ENCODE measurements at places on chromosomes 6 and 20.
A peak's percentile ranks its signal among the peaks of the same experiment; 100 is the strongest.

- peak; percentile 96 for DNase-seq
These were observed 128.8 kb downstream of the FOXO3 start for GRCh38 chr6:108689272-108690161.

DNA sequence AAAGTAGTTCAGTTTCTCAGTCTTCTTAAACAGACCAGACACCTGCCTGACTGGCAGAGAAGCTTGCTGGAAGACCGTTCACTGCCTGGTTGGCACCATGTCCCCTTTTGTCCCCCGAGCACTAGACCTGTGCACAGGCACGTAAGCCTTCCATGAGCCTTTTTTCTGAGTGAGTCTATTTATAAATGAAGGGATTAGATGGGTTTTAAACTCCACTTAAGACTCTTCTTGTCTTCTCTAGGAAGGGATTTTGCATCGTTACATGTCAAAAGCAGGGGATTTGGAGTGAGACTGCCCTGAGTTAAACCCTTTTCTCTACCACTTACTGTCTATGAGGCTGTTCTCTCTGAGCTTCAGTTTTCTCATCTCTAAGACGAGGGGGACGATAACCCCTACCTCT lies 37.6 kb downstream of the STK35 start:
- no peak for DNase-seq

- DNase-seq, result peak; percentile 96
These were observed 230.9 kb upstream of the SULF2 start for GRCh38 chr20:48015943-48016723.

- no peak for DNase-seq
These were observed 198.1 kb downstream of the MYLK4 start for GRCh38 chr6:2552526-2553154.

DNA sequence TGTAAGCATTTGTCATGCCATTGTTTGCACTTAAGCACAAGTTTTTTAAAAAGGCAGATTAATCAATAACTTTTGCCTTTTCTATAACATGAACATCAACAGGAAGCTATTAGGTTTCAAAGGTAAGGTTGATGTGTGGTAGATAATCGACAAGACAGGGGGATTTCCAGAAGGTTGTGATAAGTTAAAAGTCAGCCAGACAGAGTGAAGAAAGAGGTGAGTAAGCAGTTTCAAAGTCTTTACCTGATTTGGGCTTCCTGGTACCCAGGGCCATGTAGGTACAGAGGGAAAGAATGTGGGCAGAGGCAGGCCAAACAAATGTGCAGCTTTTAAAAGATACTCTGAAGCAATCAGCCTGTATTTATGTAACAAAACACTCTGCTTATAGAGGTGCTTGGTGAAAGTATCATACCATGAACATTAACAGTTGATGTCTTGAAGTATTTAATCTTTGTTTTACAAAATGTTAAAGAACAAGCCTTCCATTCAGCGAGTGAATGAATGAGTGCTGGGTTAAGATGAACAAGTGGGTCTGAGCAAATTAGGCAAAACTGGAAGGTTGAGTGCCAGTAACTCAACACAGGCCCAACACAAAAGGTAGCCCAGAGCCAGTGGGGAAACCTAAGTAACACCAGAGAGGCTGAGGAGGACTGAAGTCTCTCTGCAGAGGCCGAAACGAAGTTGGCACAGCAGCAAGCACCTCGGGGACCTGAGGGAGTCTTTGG lies 60.2 kb downstream of the LRRC1 start:
- DNase-seq, result no peak

DNA sequence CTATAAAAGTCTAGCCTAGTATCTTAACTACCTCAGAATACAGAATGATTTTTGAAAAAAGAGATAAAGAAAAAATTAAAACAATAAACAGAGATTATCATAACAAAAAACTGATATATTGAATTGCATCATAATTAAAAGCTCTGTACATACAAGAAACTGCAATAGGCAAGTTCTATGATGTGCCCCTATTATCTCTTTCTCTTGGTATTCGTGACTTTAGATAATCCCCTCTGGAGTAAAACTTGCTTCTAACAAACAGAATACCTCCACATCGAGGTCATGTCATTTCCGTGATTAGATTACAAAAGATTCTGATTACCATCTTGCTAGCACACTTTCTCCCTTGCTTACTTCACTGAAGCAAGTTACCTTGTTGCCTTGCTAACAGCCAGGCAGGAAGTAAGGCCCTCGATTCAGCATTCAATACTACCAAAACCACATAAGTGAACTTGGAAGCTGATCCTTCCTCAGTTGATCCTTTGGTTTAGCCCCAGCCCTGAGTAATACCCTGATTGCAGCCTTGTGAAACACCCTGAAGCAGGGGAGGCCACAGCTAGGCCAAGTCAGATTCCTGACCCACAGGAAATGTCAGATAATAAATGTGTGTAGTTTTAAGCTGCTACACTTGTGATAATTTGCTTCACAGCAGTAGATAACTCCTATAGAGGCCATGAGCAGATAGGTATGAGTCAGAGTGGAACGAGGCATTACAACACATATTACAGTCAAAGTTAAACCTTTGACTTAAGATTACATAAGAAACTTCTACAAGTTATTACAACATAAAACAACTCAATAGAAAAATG lies 53.7 kb upstream of the TMX4 start:
- DNase-seq, result peak; percentile 72

GRCh38 chr6:116945809-116946208 lies 68.8 kb downstream of the RFX6 start:
- peak; percentile 19 for DNase-seq

DNA sequence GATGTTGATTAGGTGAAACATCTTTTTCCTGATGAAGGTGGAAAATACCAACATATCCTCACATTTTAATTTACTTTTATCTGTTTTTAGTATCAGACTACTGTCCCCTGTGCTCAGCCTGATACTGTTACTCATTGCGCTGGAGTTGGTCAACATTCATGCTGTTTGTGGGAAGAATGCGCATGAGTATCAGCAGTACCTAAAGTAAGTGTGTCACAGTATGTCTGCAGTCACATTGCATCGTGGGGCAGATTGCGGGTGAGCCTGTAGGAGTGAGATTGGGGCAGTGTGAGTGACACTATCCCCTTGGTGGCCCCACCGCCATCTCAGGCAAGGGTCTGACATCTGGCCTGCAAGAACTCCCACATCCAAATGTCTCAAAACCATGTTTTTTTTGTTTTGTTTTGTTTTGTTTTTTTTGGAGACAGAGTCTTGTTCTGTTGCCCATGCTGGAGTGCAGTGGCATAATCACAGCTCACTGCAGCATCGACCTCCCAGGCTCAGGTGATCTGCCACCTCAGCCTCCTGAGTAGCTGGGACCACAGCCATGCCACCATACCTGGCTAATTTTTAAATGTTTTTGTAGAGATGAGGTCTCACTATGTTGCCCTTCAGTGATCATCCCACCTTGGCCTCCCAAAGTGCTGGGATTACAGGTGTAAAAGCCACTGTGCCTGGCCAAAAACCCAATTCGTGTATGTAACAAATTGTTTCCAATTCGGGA lies 27.8 kb downstream of the ERMARD start:
- DNase-seq, result no peak

DNA sequence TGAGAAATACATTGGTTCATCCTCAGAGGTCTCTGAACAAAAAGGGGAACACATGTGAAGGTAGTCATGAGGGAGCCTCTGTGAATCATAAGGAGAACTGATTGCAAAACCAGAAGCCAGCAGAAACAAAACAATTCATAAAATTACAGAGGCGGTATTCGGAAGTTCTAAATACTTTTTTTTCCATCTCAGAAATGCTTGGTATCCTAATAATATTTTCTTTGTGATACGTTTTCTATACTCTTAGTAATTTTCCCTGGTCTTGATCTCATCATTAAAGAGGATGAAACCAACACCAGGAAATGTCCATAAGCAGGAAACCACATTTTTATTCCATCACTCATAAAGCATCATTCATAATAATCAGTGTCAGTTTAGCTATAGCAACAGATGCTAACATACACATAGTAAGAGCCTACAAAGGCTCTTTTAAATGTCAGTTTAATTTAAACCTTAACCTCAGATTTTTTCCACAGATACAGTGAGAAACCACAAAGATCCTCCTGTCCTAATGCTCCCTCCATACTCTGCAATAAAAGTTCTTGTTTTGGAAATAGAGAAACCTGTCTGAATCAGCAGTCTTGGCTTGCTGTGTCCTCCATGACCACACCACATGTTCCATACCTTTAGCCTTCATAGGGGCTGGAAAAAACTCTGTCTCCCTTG lies 29.2 kb downstream of the SGK1 start:
- peak; percentile 96 for DNase-seq

DNA sequence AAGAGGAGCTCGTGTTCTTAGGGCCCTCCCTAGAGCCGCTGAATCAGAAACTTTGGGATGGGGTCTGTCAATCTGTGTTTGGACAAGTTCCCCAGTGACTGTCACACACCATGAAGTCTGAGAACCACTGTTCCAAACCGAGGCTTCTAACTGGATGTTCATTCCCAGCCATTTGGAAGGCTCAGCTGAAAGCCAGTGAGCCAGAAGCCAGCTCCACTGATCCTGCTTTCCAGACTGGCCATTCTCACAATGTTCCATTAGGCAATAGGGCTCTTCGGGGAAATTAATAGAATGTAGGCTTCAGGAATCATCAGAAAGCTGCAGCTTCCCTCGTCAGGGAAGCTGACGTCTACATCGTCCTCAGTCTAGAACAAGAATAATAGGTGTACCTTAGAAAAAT lies 90.8 kb upstream of the QKI start:
- no peak for DNase-seq

DNA sequence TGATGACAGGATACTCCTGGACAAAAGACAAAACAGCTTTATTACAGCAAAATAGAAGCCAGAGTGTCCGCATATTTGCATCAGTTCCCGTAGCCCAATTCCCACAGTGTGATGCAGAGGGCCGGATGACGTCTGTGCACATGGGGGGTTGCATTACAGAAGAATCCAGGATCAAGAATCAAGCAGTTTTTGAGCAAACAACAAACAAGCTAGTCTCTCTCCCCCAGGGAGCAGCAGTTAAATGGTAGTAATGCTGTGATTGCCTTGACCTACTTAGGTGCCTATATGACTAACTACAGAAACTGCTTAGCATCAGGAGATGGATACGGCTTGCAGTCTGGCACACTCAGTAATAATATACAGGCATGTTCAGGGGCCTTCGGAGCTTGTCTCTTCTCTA lies 3.2 kb upstream of the SDHAF4 start:
- DNase-seq, result no peak

DNA sequence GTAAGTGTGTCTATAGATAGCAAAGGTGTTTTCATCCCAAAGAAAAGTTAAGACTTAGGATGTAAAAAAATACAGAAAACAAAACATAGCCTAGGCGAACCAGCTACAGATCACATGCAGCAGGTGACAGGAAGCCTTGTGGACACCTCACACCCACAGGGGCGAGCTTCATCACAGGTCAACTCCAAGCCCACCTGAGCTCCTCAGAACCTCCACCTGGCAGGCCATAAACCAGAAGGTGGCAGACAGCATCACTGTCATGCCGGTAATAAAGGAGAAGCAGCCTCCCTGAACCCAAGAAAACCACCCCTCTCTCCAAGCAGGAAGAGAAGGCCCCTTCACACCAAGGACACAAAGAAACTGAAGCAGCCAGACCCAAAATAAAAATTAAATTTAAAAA lies 1.0 kb downstream of the RALGAPA2 start:
- no peak for DNase-seq

- DNase-seq, result no peak
These were observed 43.4 kb downstream of the SPDEF start for GRCh38 chr6:34512738-34513115.

- no peak for DNase-seq
These were observed 86.1 kb upstream of the EYA2 start for GRCh38 chr20:46808565-46808964.

DNA sequence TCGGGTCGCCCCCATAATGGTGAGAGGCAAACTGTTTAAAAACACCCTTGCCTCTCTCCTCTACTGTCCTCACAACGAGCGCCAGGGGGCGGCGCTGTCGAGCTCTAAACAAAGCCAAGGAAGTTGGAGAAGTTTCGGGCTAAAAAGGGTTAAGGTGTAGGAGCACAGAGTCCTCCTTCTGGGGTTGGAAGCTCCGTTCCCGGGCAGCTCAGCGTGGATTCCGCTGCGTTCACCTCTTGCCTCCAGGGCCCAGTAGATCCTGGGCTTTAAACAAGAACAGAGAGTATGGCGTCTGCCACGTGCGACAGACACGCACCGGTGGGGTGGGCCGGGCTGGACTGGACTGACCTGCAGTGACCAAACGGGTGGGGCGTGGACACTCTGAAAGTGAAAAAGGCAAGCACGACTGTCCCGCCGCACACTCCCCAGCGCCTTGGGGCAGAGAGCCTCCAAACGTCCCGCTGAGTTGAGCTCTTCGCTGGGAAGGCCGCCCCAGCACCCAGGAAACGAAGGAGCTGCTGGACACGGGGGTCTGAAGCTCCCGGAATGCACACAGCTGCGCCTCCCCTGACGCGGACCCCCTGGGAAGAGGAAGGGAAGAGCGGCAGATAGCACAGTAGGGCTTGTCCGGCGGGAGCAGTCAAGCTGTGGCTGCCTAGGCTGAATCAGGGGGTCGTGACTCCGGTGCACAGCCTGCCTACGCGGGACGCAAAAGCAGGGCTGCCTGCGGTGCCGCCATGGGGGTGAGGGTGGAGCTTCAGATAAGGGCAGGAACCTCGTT lies 1.6 kb upstream of the THBD start:
- no peak for DNase-seq

DNA sequence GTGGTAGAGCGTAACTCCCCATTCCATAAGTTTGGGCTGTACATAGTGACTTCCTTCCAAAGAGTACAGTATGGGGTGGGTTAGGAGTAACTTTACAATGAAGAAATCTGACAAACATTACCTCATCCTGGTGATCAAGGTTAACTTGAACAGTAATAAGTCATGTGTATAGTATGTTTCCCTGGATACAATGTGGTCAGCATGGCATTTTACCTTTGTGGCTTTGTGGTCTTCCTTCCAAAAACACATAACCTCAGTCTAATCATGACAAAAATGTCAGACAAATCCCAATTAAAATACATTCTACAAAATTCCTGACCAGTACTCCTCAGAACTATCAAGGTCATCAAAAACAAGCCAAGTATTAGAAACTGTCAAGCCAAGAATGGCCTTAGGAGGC lies 225.1 kb downstream of the UBE3D start:
- DNase-seq, result no peak
